ENCODE measurements at places on chromosomes 13 and 19.

DNA sequence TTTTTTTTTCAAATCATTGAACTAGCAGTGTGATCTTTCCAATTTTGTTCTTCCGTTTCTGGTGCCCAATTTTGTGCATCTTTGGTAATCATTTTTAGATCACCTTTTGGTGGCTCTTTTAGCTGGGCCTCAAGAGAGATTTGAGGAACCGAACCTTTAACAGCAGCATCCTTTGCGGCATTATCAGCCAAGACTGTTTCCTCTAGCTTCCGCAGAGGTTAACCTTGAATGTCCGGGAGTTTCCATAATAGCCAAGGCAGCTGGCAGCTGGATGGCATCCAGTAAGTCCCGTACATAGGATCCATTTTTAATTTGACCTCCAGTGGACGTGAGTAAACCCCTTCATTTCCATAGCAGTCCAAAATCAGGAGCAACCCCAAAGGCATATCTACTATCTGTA, 9.6 kb downstream of the IRGC start:
- peak; percentile 79 for DNase-seq

- DNase-seq: no peak
These were observed 7.5 kb downstream of the PLA2G4C start for GRCh38 chr19:48102870-48103751.

- DNase-seq: no peak
These were observed 231.7 kb downstream of the FOXO1 start for GRCh38 chr13:40434516-40435397.

- peak; percentile 16 for DNase-seq
These were observed 38.7 kb downstream of the NFIX start for GRCh38 chr19:13033819-13034611.

DNA sequence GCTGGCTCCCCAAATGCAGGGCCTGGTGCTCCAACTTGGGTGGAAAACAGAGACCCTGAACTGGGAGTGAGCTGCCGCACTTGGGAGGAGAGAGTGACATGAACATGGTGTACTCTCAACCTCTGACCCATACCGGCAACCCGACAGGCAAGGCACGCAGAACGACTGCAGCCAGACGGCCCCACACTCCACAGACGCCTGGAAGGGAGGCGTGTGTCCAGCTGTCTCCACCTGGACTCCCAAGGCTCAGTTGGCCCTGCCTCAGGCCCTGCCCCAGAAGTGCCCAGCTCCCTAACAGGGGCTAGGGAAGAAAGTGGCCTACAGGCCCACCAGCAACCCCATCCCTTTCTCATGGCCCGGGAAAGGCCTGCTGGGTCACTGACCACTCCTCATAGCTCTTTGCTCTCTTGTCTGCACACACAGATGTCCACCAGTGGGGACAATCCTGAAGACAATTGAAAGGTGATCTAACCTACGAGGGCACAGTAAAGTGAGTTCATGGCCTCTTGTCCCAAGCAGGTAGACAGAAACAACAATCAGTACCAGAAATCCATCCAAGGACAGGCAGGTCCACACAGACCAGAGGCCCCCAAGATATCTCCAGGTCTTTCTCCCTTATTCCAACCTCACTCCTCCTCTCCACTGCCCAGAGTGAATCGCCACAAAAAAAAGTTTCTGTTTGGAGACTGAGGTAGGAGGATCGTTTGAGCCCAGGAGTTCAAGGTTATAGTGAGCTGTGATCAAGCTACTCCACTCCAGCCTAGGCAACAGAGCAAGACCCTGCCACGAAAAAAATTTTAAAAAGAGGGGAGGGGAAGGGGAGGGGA, 28.2 kb downstream of the ELL start:
- no peak for DNase-seq

- no peak for DNase-seq
These were observed 263.3 kb downstream of the SLITRK1 start for GRCh38 chr13:83618966-83619365.

GRCh38 chr13:39810091-39810877, 154.8 kb downstream of the COG6 start:
- DNase-seq: no peak

- DNase-seq: no peak
These were observed 1.3 kb upstream of the PTBP1 start for GRCh38 chr19:795691-796581.

DNA sequence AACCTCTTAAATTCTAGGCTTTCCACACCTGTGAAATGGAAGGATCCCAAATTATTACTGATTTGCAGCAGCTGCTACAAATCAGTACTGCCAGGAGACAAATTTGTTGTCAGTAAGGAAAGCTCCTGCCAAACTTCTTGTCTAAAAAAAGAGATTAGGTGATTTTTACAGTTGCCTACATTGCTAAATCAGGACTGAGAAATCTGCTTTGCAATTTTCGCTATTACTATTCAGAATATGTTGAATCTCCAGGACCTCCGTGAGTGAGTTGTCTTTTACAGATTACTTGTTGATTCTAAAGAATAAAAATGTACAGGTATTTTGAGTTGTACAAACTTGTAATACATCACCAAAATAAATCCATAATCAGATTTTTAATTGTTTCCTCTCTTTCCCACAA, 1815.9 kb downstream of the PCDH9 start:
- DNase-seq: no peak

GRCh38 chr19:4971424-4971793, 2.5 kb downstream of the KDM4B start:
- no peak for DNase-seq

GRCh38 chr13:38697628-38698333, 10.9 kb downstream of the FREM2 start:
- no peak for DNase-seq

DNA sequence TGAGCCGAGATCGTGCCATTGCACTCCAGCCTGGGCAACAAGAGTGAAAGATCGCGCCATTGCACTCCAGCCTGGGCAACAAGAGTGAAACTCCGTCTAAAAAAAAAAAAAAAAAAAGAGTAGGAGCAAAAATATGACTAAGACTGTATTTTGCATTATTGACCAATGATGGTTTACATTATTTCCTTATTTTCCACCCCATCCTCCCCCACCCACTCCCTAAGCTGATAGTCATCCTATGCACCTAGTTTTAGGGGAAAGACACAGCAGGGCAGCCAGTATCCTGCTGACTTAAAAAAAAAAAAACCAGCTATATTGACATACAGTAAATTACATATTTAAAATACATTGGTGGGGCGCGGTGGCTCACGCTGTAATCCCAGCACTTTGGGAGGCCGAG, 25.1 kb downstream of the VAV1 start:
- DNase-seq: no peak
